ENCODE measurements at places on chromosomes 2 and 18.
A peak's percentile ranks its signal among the peaks of the same experiment; 100 is the strongest.

GRCh38 chr2:123512547-123512946, 512.5 kb upstream of the CNTNAP5 start:
- no peak for DNase-seq

- DNase-seq = peak; percentile 54
Observed at GRCh38 chr2:219104107-219105035, 43.6 kb upstream of the IHH start.

DNA sequence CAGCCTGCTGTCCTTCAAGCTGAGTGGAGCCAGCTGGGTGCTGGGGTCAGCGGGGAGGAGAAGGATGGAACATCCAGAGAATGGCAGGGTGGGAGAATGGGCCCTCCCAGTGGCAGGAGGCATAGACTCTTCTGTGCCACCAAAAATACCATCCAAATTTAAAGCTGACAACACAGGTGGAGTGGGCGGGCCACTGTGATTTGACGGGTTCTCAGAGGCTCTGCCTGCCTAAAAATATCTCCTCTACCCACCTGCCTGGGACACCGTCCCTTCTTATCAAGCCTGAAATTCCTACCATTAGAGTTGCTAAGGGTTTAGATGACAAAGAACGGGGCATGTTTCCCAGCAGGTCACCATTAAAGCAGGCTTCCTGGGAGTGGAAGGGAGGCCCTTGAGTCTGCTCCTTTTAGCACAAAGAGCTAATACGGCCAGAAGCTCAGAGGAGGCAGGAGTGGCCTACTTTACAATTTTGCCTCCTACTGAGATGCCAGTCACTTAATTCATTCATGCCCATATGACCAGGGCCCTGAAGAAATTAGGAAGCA, 19.8 kb upstream of the MARCHF4 start:
- no peak for DNase-seq

DNA sequence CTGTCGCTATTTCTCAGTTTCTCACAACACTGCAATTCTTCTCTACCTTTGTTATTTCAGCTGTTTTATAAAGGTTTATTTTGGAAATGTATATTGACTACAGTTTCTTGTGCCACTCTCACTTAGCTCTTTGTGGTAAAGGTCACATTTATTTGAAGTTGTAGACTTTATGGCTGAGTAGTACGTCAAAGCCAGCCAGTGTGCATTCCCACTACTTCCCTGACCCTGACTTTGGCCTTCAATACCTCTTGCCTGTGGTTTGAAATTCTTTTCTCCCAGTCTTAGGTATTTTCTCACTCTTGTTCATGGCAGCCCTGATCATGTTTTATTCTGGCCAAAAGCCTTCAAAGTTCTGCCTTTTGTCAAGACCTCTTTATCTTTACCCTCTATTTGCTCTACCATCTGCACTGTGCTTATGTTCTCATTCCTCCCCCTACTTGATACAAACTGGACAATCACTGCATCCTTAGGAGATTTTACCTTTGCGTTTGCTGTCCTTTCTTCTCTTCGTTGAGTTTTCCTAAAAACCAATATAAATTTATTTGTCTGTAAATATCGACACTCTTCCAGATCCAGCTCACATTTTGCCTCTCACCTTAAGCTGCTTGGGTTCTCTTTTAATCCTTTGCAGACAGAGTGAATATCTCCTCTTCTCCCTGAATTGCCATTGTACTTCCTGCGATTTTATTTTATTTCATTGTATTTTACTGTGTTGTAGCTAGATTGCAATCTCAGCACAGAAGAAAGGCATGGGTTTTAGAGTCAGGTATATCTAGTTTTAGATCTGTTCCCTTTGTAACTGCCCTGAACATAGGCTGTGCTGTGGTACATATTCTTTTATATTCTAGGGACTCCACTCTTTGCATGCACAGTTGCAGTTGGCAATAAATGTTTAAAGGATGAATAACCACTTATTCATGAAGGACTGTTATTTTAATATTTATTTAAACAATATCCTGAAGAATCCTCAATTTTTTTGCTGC, 31.2 kb downstream of the GULP1 start:
- no peak for DNase-seq

DNA sequence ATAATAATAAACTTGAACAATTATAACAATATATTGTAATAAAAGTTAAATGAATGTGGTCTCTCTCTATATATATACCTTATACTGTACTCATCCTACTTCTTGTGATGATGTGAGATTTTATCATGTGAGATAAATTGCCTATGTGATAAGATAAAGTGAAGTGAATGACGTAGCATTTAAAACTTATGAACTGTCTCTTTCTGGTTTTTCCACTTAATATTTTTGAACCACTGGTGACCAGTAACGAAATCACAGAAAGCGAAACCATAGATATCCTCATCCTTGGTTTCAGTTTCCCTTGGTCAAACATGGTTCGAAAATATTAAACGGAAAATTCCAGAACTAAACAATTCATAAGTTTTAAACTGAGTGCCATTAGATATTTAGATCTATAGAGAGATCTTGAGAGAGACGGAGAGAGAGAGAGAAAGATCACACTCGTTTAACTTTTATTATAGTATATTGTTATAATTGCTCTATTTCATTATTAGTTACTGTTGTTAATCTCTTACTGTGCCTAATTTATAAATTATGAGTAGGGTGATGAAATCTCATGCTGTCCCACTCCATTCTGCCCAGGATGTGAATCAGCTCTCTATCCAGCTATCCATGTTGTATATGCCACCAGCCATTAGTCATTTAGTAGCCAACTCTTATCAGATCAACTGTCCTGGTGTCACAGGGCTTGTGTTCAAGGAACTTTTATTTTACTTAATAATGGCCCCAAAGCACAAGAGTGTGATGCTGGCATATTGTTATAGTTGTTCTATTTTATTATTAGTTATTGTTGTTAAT, 156.8 kb downstream of the THADA start:
- peak; percentile 50 for DNase-seq

DNA sequence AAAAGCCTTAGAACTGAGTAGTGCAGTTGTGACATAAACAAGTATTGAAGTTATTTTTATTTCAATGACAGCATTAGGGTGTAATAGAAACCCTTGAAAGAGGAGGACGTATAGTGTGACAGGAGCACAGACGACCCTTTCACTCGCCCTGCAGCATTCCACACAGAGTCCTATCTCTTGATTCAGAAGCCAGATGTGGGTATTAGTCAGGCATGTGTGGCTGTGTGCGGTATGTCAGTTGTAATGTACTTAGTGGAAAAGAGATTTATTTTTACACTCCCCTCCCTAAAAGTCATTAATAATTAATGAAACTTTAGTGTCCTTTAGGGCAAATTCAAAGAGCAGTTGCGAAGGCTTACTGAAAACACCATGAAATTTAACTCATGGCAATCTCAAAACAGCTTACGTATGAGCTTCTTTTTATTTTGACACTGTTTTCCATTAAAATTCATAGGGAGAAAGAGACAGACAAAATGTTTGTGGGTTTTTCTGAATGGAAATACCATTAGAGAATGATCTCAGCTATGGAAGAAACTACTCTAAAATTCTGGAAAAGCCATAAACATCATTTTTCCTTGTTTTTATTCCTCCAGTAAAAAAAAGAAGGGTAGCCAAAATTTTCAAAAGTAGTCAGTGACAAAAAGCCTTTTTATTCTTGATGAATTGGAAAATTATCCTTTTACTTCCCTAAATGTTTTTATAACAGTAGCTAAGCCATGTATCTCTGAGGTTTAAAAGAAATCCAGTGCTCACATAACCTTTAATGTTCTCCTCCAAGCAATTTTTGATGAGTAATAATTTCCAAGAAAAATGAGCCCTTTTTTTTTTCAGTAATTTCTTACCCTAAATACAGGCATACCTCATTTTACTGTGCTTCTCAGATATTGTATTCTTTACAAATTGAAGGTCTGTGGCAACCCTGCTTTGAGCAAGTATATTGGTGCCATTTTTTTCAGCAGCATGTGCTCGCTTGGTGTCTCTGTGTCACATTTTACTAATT, 84.0 kb upstream of the DSEL start:
- DNase-seq = no peak

DNA sequence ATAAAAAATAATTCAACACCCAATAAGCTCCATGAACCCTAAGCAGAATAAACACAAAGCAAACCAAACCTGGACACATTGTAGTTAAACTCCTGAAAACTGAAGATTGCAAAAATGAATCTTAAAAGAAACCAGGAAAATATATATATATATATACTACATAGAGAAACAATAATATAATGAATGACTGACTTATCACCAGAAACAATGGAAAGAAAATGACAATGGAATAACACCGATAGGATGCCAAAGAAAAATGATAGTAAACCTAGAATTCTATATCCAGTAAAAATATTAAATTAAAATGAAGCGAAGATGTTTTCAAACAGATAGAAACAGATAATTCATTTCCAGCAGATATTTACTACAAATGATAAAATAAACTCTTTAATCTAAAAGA, 346.9 kb downstream of the IRS1 start:
- DNase-seq = no peak

DNA sequence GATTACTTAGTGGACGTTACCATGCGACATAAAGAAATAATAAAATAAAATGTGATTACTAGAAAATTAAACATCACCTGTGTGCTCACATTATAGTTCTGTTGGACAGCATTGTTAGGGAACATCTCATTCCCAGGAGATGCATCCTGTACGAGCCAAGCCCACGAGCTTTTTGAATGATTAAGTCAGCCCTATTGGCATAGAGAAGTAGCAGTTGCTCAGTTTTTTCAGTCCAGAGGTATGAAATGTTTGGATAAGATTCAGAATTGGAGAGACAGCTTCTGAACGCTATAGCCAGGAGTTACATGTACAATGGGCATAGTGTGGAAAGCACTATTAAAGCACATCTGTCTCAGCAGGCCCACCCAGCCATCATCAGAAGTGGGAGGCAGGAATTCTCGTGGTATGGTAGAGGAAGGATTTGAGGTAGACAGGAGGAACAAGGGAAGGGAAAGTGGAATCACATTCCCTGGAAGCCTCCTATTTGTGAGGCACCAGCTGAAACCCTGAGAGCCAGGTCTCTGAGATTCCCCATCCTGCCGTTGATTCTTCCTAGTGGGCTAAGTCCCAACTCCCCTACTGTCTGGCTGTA, 8.6 kb downstream of the SPATS2L start:
- DNase-seq = no peak

- no peak for DNase-seq
Observed at GRCh38 chr2:218895326-218895725, 14.7 kb downstream of the WNT10A start.

- DNase-seq = peak; percentile 33
Observed at GRCh38 chr18:43422518-43422917, 145.2 kb upstream of the SYT4 start.

DNA sequence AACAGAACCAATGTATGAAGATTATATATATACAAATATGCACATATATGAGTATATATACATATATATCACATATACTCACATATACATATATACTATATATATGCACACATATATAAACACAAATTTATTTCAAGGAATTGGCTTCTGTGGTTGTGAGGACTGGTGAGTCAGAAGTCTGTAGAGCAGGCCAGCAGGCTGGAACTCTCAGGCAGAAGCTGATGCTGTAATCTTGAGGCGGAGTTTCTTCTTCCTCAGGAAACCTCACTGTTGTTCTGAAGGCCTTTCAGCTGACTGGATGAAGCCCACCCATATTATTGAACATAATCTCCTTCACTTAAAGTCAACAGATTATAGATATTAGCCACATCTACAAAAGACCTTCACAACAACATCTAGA, 143.9 kb upstream of the CREB1 start:
- DNase-seq = peak; percentile 23

GRCh38 chr2:42328148-42328833, 32.7 kb downstream of the COX7A2L start:
- DNase-seq = peak; percentile 53

GRCh38 chr2:73386342-73386868, 769 bp downstream of the ALMS1 start:
- peak; percentile 1 for DNase-seq

- DNase-seq = peak; percentile 64
Observed at GRCh38 chr2:18520451-18521425, 39.7 kb downstream of the RDH14 start.

DNA sequence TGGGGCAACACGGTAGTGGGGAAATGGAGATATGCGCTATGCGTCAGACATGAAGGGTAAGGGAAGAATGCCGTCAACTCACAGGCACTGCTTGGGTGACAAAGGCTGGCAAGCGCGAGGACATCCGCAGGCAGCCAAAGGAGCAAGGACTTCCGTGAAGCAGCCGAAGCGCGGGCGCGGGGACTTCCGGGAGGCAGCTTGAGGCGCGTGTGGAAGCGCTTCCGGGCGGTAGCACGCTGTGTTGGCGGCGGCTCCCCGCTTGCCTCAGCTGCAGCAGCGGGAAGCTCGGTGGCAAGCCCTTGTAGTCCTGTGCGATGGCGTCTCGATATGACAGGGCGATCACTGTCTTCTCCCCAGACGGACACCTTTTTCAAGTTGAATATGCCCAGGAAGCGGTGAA, at the start of gene PSMA8:
TSS of gene PSMA8 (plus strand) at position 218 of the 400 bp plus-strand sequence. CDS start at position 315, 97 bp downstream.
- DNase-seq = no peak

GRCh38 chr2:222434204-222434603, 9.9 kb downstream of the SGPP2 start:
- no peak for DNase-seq

DNA sequence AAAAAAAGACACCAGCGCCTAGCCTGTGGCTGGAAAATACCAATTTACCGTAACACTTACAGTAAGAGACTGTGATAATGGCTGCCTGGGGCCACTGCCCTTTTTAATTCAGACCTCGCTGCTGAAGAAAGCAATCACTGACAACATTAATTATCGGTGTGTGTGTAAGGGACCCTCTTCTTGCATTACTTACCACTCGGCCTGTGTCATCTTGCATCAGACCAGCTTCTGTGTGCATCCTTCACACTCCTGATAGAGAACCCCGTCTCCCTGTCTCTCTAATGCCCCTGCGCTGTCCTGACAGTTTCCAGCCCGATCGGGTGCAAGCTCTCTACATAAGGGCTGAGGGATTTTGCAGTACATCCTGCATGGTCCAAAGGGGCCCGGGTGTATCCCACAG, 124.4 kb downstream of the ZNF516 start:
- no peak for DNase-seq

DNA sequence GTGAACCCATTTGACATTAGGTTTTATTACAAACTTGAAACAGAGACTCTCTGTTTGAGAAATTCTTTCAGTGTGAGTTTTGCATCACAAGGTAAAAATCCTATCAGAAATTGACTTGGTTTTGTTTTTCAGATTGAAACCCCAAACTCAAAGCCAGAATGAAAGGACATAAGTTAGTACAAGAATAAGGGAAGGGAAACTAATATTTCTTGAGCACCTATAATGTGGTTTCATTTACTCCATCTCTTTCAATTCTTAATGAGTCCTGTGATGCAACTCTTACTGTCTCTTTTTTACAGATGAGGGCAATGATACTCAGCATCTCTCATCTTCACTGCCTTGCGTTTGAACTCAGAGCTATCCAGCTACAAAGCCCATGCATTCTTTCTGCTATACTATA, 210.0 kb upstream of the SIX3 start:
- no peak for DNase-seq

GRCh38 chr2:175932675-175933074, 69.4 kb downstream of the LNPK start:
- no peak for DNase-seq

DNA sequence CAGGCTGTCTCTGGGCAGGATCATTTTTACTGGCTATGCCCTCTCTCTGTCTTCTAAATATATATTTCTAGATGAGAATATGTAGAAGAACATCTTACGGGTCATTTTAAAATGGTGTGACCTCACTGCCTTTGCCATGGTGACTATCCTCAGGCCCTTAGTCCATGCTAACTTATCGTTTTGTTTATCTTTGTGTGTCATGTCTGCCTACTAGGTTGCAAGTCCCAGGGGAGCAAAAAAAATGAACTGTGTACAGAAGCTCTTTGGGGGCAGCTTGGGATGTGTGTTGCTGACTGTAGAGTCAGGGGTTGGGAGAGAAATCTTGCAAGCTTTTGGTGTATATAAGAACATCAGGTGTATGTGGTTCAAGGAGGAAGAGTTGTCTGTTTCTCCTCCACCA, 11.0 kb downstream of the CPSF3 start:
- DNase-seq = no peak

All from RKO (cell line).